ENCODE measurements at places on chromosomes 4 and X.

GRCh38 chrX:115901241-115901640 is 269.3 kb upstream of the AGTR2 start:
- no peak for DNase-seq

DNA sequence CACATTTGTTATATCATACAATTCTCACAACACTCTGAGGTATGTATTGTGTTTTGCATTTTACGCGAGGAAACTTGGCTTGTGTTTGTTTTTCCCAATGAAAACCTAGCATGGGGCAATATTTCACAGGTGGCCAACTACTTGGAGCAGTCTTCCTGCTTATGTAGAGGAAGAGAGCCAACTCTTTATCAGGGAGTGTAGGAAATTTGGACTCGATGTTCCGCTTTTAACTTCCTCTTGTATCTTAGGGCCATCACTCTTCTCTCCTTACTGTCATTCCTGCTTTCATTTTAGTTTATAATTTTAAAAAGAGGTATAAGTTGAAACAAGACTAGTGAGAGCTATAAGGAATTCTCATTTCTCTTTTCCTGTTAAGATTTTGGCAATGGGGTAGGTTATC is 107.7 kb upstream of the RPS6KA3 start:
- no peak for DNase-seq

DNA sequence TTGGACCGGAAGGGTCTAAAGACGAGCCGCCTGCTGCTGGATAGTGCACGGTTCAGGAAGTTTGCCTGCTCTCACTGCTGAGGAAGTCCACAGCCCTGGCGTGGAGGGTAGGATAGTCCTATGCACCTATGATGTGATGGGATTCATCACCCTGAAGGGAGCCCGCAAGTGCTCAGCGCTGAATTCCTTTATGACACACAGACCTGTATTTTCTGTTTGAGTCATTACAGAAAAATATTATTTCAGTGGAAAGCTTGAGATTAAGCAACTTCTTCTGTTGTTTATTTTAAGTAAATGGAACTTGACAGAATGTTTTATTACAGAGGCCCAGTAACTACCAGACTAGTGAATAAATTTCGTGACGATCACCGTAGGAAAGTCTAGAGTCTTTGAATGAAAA is 123.2 kb downstream of the TRIML1 start:
- no peak for DNase-seq

GRCh38 chr4:101458914-101459313 is 111.6 kb upstream of the PPP3CA start:
- DNase-seq = no peak

DNA sequence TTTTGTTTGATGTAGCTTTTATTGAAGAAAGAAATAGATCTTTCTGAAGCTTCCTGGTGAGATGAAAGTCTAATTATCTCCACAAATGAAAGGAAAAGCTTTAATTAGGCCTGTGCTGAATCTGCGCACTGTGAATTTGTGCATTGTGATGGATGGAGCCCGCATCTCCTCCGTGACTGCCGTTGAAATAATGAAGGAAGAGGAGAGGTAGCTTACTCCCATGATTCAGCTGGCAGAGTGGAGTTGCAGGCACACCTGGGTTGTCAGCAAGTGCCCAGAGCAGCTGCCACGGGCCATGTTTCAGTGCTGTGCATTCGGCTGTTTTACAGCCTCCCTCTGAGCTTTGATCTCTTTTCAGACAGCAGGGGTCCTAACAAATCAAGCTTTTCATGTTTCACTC is 735.3 kb upstream of the TENM3 start:
- no peak for DNase-seq

- no peak for DNase-seq
Observed at GRCh38 chr4:131251321-131251720, 1897.8 kb upstream of the PCDH10 start.

- no peak for DNase-seq
Observed at GRCh38 chr4:174089711-174090110, 193.8 kb downstream of the FBXO8 start.

GRCh38 chr4:138445098-138445497 is 202.9 kb upstream of the SLC7A11 start:
- DNase-seq = no peak

GRCh38 chr4:92304121-92304520 is 355 bp downstream of the GRID2 start:
- no peak for DNase-seq

- no peak for DNase-seq
Observed at GRCh38 chrX:25858273-25858880, 279.8 kb upstream of the MAGEB18 start.

DNA sequence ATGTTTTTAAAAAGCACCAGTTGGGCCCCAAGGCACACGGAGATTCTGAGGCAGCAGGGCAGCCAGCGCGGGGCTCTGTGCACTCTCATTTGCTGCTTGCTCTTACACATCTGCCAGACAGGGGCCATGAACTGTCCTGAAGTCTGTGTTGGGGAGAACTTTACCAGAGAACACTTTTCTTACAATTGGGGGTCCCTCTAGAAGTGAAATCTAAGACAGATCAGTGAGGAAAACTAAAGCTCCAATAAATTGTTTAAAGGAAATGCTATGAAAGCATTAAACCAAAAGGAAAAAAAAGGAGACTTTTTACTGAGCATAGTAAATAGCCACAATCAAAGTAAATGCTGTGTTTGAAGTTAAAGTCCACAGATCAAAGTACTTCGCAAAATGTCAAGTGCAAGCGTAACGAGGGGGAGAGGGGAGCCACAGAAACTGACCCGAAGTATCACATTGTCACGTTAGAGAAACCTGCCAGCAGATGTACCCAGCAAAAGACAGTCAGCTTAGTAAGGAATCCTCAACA is 37.8 kb downstream of the SORBS2 start:
- DNase-seq = no peak

DNA sequence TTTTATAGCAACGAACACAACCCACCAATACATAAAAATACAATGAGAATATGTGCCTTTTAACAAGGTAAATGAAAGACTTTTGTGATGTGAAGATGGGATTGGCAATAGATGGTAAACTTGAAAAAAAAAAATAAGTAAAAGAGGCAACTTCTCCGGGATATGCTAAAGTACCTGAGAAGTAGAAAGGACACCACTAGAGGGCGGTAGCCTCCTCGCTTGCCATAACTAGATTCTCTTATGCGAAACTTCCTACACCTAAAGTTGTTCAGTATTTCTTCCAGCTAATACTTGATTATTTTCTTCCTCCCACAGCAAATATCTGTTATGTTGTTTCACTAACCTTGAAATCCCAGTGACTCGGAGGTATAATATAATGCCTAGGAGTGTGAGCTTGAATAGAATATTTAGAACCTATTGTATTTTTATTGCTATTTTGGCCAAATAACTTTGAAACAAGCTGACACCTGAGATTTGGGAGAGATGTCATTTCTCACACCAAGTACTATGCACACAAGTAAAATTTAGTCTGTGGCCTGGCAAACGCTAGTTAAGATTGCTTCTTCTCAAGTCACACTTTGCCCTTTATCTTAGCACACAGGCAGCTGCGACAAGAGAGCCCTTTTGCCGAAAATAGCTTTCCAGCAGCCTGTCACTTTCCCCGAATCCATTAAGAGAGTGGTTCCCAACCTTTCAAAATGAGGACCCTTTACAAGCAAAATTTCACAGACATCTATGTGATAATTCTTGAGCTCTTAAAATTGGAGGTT is 44.9 kb upstream of the PDLIM5 start:
- peak; percentile 54 for DNase-seq

- DNase-seq = no peak
Observed at GRCh38 chr4:77681792-77682191, 76.2 kb downstream of the CXCL13 start.

DNA sequence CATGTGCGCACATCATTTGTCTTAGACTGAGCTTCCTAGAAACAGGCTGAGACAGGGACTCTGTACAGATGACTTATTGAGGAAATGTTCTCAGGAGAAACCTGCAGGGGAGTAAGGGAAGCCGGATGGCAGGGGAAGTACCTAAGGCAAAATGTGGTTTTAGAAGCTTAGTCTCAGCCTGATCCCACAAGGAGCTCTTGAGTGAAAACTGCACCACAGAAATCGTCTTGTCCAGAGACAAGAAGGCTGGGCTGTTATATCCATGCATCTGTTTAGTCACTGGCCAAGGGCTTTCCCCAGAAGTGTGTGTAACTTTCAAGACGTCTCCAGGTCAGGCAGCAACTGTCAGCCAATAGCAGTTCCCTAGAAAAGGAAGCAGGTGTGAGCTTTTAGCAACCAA is 86.0 kb downstream of the FUNDC1 start:
- no peak for DNase-seq

GRCh38 chr4:103089481-103089880 is 10.2 kb downstream of the BDH2 start:
- DNase-seq = no peak

DNA sequence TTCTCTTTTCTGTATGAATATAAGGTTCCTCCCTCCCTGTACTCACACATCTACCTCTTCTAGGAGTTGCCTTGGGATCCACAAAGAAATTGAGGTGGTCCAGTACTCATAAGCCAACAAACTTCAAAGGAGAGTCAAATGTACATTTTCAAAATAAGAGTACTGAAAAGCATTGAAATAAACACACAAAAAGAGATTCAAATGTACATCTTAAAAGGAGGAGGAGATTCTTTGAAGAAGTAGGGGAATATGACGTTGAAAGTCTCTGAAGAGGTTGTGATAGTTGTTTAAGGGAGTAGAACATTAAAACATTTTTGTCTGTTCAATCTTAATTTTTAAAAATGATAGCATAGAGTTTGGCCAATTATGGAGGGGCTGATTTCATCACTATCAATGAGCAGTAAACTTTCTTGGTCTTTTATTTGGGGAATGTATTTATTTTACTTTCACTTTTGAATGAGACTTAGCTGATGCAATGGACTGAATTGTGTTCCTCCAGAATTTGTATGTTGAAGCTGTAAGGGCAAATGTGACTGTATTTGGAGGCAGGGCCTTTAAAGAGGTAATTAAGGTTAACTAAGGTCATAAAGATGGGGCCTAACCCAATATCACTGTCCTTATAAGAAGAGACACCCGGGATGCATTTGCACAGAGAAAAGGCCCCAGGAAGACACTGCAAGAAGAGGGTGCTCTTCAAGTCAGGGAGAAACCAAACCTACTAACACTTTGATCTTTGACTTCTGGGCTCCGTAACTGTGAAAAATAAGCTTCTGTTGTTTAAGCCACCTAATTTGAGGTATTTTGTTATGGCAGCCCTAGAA is 226.3 kb upstream of the PGRMC2 start:
- DNase-seq = no peak

DNA sequence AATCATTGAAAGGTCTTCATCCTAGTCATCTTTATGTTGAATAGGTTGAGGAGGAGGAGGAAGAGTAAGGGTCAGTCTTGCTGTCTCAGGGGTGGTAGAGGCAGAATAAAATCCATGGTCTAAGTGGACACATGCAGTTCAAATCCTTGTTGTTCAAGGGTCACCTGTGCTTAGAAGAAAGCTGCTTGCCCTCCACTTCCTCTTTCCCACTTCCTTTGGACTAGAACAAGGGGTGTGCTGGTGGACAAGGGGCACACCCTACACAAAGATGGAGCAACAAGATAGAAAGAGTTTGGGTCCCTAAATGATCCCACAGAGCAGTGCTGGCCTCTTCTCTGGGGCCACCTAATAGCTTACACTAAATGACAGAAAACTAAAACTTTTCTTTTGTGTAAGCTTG is 47.9 kb downstream of the HSD17B13 start:
- DNase-seq = no peak

DNA sequence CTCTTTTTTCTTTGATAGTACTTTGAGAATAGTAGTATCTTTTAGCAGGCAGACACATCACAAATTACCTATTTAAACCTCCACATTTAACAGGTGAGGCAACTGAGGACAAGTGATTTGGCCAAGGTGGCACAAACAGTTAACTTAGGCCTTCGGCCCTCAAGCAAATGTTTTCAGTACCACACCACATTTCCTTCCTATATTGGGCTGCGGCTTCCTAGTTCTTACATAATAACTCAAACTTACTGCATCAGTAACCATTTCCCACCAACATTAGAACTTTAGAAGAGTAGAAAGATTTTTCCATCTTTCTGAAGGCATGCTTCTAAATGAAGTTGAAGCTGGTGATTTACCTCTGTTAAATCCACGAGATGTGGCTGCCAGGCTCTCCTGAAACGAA is 63.2 kb upstream of the SLC4A4 start:
- DNase-seq = no peak

DNA sequence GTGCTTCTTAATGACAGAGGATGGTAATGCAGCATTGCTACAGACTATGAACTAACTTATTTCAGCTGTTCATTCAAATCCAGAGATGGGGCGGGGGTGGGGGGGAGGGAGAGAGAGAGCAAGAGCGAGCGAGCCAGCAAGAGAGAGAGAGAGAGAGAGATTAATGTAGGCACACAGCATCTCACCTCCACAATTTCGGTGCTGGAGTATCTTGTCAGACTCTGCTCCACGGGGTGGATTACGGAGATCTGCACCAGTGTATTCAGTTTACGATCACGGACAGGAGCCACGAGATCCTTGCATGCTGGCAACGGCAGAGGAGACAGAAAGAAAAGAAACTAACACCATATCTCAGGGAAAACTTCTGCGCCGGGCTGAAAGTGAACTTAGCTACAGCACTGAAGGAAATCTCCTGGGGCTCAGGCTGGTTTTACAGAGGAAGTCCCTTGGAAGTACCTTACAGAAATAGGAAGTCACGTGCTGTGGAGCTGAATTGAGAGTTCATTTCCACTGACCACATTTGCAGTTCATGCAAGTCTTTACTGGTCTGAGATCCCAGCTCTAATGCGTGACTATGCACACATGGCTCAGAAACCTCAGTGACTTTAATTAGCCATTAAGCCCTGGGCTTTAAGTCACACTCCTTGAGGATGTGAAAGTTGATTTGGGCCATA is 440.9 kb downstream of the INPP4B start:
- peak; percentile 62 for DNase-seq

GRCh38 chr4:77308843-77309242 is 151.8 kb downstream of the CCNG2 start:
- DNase-seq = no peak

DNA sequence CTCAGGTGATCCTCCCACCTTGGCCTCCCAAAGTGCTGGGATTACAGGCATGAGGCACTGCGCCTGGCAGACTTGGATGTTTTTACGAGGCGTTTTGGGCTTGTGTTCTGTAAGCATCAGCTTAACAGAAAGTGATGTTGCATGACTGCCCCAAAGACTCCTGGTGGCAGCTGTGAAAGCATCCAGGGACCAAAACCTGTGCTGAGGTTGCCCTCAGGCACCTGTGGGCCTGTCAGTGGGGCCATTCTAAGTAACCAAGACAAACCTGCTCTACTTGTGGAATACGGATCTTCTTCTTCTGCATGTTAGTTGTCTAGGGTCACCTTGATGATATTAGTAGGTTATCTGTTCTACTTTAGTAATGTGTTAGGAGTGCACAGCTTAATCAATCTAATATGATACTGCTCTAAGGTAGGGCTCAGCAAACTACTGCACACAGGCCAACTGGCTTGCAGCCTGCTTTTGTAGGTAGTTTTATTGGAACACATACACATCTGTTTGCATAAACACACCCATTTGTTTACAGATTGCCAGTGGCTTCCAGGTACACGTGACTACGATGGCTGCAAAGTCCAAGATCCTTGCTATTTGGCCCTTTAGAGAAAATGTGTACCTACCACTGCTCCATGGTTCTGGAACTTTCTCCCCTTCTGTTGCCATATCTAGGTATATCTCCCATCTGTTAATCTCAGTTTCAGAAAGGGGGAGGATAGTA is 136.7 kb downstream of the GPR143 start:
- no peak for DNase-seq
